ENCODE measurements at places on chromosomes 3 and 15. TPM values are rescaled to one million over a fixed set of nuclear protein-coding genes. Genes with fewer than 3 reads are reported as not detected.

Gene GOLGA8R
- 3.7 TPM for total RNA-seq

Gene TIMP4
- 5.6 TPM for total RNA-seq

Gene PLA2G4E
- total RNA-seq = 0.17 TPM

Gene CLDN1
- total RNA-seq = 52.3 TPM

Gene GOLGA6L4
- total RNA-seq = 3.6 TPM

Gene EPHB1
- total RNA-seq = 21.2 TPM

Gene SLC24A5
- total RNA-seq = not detected

Gene ITGA11
- total RNA-seq = 2.0 TPM

Gene ZIC1
- total RNA-seq = not detected

GRCh38 chr3:81763001-81763400, 1.6 kb upstream of the GBE1 start:
- H3K27ac ChIP-seq = no peak overlapping the region
- no peak for DNase-seq
- H3K27me3 ChIP-seq = no peaks in the 10 kb centered on the region
- no peak overlapping the region for H3K4me3 ChIP-seq

DNA sequence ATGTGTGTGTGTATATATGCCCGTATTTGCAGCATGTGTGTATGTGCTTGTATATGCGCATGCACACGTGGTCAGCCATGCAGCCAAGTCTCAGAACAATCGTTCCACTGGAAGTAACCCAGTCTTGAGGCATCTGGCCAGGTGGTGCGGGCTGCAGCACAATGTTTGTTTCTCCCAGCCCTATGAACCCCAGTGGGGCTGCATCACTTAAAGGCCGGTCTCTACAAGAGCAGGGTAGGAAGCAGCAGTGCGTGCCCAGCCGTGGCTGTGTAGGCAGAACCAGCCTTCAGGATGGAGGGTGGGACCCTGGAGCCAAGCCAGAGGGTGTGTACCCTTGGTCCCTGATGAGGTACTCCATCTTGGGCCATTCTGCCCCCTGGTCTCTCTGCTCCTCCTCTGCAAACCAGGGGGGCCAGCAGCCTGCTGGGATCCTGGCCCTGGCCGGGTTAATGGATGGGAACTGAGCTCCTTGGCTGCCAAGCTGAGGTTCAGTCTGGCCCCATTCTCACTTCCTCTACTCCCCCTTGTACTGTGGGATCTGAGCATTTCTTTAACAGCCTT, 11.8 kb downstream of the KLF13 start:
- DNase-seq = no peak
- H3K4me1 ChIP-seq = peaks cover 47% of the 10 kb centered on the region
- no peak overlapping the region for H3K4me3 ChIP-seq
- no peaks in the 10 kb centered on the region for H3K36me3 ChIP-seq
- H3K27me3 ChIP-seq = no peaks in the 10 kb centered on the region
- H3K27ac ChIP-seq = peak overlapping the region; percentile 74

- no peaks in the 10 kb centered on the region for H3K4me1 ChIP-seq
- H3K4me3 ChIP-seq = no peak overlapping the region
- H3K27ac ChIP-seq = no peak overlapping the region
- H3K27me3 ChIP-seq = no peaks in the 10 kb centered on the region
- H3K36me3 ChIP-seq = no peaks in the 10 kb centered on the region
These were observed 52.3 kb upstream of the FGF7 start for GRCh38 chr15:49370782-49371181.

- H3K27me3 ChIP-seq = no peaks in the 10 kb centered on the region
- no peak for DNase-seq
- H3K4me3 ChIP-seq = no peak overlapping the region
- no peaks in the 10 kb centered on the region for H3K36me3 ChIP-seq
These were observed 262.0 kb upstream of the RARB start for GRCh38 chr3:25166016-25166415.

- no peak overlapping the region for H3K4me3 ChIP-seq
- DNase-seq = no peak
These were observed 66.5 kb upstream of the RNU6-1 start for GRCh38 chr15:67906382-67906781.

- no peak for DNase-seq
- H3K27me3 ChIP-seq = peaks cover 3% of the 10 kb centered on the region
- H3K4me1 ChIP-seq = no peaks in the 10 kb centered on the region
- no peak overlapping the region for H3K4me3 ChIP-seq
These were observed 848 bp upstream of the CADPS start for GRCh38 chr3:62876064-62876463.

DNA sequence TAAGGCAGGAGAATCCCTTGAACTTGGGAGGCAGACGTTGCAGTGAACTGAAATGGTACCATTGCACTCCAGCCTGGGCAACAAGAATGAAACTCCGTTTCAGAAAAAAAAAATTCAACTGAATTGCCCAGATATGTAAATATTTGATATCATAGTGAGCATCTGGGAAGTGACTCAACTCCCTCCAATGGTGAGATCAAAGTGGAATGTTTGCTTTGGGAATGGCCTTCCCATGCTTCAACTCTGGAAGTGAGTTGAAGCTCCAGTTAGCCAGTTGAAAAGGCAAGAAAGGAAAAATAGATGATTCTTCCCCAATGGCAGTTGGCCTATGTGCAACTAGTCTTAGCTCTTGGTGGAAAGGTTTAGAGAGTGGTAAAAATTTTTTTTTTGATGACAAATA, 131.6 kb upstream of the CMC1 start:
- no peaks in the 10 kb centered on the region for H3K27me3 ChIP-seq
- H3K27ac ChIP-seq = no peak overlapping the region
- H3K4me3 ChIP-seq = no peak overlapping the region
- no peaks in the 10 kb centered on the region for H3K4me1 ChIP-seq
- H3K36me3 ChIP-seq = no peaks in the 10 kb centered on the region

DNA sequence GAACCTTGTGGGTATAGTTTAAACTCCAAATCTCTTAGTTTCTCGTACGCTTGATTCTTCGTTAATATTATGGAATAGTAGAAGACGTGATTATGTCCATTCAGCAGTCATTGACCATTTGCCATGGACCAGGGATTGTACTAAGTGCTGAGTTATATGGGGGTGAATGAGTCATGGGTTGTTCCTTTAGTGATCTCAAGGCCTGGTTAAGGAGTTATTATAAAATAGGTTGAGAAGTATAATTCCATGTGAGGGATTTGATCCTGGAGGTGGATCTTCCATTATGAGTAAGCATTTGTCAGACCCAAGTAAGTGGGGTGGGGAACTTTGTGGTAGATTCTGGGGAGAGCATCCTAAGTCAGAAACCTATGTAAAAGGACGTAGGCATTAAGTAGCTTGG, 15.4 kb downstream of the NR2C2 start:
- H3K27me3 ChIP-seq = no peaks in the 10 kb centered on the region
- no peak overlapping the region for H3K27ac ChIP-seq
- no peak overlapping the region for H3K4me3 ChIP-seq

DNA sequence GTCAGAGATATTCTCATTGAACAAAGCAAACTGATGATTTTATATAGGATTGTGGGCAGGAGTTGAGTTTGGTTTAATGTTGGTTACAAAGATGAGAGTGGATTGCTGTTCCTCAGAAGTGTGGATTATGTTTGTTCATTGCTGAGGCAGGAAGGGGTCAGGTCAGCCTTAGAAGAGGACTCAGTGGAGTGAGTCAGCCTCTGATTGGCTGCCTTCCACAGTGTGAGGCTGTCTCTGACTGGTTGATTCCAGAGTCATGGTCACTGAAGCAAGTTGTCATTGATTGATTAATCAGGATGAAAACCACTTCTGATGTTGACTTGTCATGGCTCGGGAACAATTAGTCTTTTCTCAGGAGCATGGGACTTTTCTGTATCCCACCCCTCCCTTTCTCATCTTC, 36.2 kb downstream of the KBTBD12 start:
- no peak overlapping the region for H3K4me3 ChIP-seq
- no peak overlapping the region for H3K27ac ChIP-seq
- H3K27me3 ChIP-seq = no peaks in the 10 kb centered on the region
- no peaks in the 10 kb centered on the region for H3K4me1 ChIP-seq
- no peaks in the 10 kb centered on the region for H3K36me3 ChIP-seq
- DNase-seq = no peak

DNA sequence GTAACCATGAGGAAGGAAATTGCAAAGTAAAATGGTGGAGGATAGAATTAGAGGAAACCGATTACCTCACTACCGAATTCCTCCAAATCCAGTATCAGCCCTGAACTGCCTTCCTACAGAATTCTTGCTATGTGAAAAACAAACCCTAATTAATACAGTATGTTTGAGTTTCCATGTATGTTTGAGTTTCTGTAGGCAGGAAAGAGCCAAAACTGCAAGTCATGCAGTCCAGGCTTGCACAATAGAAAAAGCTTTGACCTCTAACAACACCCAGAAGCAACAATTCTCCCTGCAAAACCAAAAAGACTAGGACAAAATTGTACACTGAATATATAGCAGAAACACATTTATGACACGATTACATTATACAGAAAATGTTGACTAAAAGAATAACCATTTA, 614.8 kb downstream of the DIPK2A start:
- no peak for DNase-seq
- H3K27me3 ChIP-seq = no peaks in the 10 kb centered on the region
- H3K36me3 ChIP-seq = no peaks in the 10 kb centered on the region
- no peak overlapping the region for H3K27ac ChIP-seq
- no peaks in the 10 kb centered on the region for H3K4me1 ChIP-seq

DNA sequence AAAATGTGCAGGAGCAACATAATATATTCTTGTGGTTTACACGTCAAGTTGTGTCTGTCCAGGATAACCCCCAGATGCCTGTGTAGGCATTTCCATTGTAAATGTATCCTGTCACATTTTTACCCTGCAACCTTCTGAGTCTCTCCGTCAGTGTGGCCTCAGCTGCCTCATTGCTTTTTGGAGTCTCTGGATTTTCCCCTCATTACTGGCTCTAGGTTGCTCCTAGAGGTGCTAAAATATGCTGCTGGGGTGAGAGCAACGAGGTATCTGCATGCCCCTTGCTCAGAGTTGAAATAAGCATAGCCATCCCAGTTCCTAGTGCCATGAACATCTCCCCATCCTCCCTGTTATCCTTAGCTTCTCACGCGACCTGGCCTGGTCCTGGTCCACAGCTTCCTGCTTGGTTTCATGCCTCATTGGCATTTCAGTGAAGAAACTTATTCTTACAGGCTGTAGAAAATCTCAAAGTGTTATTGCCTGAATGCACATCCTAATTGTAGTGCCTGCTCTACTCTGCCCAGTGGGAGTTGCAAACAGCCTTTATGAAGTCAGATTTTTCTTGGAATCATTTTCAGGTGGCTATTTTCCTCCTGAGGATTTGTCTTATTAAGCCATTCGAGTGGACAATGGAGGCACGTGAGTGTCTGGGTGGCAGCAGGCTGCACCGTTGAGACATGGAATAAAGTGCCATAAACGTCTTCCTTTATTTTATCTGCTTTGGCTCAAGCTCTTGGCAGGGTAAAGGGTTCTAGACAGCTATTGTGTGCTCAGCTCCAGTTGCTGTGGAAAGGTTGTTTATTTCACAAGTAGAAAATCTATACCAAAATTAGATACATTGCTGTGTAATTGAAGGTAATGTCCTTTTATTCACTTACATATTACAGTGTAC, 33.2 kb downstream of the OXNAD1 start:
- H3K4me1 ChIP-seq = no peaks in the 10 kb centered on the region
- H3K36me3 ChIP-seq = no peaks in the 10 kb centered on the region
- no peaks in the 10 kb centered on the region for H3K27me3 ChIP-seq
- H3K4me3 ChIP-seq = no peak overlapping the region
- H3K27ac ChIP-seq = no peak overlapping the region

- H3K4me3 ChIP-seq = no peak overlapping the region
- H3K27ac ChIP-seq = no peak overlapping the region
- DNase-seq = no peak
- no peaks in the 10 kb centered on the region for H3K36me3 ChIP-seq
- H3K27me3 ChIP-seq = no peaks in the 10 kb centered on the region
These were observed 63.3 kb downstream of the DOCK3 start for GRCh38 chr3:50737906-50738598.

GRCh38 chr3:16063603-16064002, 110.9 kb upstream of the GALNT15 start:
- no peaks in the 10 kb centered on the region for H3K4me1 ChIP-seq
- no peaks in the 10 kb centered on the region for H3K27me3 ChIP-seq
- no peak overlapping the region for H3K27ac ChIP-seq
- DNase-seq = no peak
- H3K4me3 ChIP-seq = no peak overlapping the region

DNA sequence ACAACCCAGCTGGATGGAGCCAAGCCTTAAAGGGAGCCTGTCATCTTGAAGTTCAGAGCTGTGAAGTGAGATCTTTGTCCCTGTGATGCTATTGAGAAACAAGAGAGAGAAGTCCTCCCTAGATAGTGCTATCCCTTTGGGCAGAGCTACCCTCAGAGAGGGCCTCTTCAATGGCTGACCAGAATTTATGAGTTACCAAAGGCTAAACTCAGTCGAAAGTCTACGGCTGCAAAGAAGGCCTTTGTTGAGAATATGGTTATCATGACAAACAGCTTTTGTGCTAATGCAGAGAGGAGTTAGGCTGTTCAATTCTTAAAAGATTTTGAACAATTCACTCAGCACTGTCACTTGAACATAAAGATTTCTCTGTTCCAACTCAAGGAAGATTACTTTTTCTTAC, 65.9 kb upstream of the C3orf80 start:
- DNase-seq = no peak
- H3K4me1 ChIP-seq = no peaks in the 10 kb centered on the region
- no peaks in the 10 kb centered on the region for H3K27me3 ChIP-seq
- H3K27ac ChIP-seq = no peak overlapping the region
- no peak overlapping the region for H3K4me3 ChIP-seq

DNA sequence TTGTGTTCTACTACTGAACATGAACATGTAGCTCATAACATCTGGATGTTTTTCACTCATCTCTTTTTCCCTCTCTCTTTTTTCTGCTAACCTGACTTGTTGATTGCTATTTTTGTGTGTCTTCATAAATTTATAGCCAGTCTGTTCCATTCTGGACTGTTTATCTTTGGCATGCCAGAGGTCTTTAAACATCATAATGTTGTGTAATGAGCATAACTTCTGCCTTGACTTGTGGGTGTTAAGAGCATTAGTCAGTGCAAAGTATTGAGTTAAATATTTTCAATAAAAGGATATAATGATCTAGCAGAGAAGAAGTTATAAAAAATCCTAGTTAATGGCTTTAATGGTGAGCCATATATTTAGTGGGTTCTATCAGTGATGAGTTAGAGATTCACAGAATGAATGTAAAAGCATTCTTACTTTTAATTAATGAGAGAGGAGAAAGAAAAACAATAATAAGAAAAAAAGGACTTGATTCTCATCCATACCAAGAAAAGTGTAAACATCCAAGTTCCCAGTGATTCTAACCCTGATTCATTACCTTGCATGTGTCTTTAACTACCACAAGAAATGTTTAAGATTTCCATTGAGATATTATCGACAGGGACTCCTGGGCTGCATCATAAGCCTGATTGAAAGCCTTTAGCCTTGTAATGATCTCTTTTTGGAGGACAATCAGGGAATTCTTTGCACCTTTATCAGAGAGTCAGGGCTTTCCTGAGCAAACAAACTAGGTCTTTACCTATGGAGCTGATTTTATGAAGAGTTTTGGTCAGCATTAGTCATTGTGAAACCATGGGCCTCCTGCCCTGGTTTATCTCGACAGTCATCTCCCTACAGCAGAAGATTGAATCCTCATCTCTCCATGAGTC, 22.9 kb downstream of the MITF start:
- H3K36me3 ChIP-seq = no peaks in the 10 kb centered on the region
- DNase-seq = no peak
- H3K4me1 ChIP-seq = no peaks in the 10 kb centered on the region
- H3K27me3 ChIP-seq = no peaks in the 10 kb centered on the region
- no peak overlapping the region for H3K4me3 ChIP-seq

- H3K27me3 ChIP-seq = no peaks in the 10 kb centered on the region
- H3K4me1 ChIP-seq = peaks cover 11% of the 10 kb centered on the region
- DNase-seq = no peak
- H3K27ac ChIP-seq = no peak overlapping the region
- no peaks in the 10 kb centered on the region for H3K36me3 ChIP-seq
These were observed 33.8 kb upstream of the IP6K2 start for GRCh38 chr3:48750856-48751255.

GRCh38 chr15:99344639-99345038, 93.4 kb downstream of the LRRC28 start:
- no peaks in the 10 kb centered on the region for H3K27me3 ChIP-seq
- no peaks in the 10 kb centered on the region for H3K4me1 ChIP-seq
- H3K36me3 ChIP-seq = no peaks in the 10 kb centered on the region
- H3K4me3 ChIP-seq = no peak overlapping the region
